ENCODE measurements at places on chromosomes 7 and 10. TPM values are rescaled to one million over a fixed set of nuclear protein-coding genes. Genes with fewer than 3 reads are reported as not detected.

GRCh38 chr10:47366731-47367460, 17.2 kb downstream of the ZNF488 start:
- H3K4me3 ChIP-seq: no peak overlapping the region
- no peaks in the 10 kb centered on the region for H3K27me3 ChIP-seq
- H3K36me3 ChIP-seq: peaks cover 2% of the 10 kb centered on the region
- no peak overlapping the region for H3K27ac ChIP-seq
- DNase-seq: no peak

GRCh38 chr7:25849500-25850184, 302.4 kb upstream of the NFE2L3 start:
- H3K36me3 ChIP-seq: no peaks in the 10 kb centered on the region
- no peak overlapping the region for H3K4me3 ChIP-seq
- H3K4me1 ChIP-seq: peaks cover 61% of the 10 kb centered on the region
- peak overlapping the region; percentile 94 for H3K27ac ChIP-seq

DNA sequence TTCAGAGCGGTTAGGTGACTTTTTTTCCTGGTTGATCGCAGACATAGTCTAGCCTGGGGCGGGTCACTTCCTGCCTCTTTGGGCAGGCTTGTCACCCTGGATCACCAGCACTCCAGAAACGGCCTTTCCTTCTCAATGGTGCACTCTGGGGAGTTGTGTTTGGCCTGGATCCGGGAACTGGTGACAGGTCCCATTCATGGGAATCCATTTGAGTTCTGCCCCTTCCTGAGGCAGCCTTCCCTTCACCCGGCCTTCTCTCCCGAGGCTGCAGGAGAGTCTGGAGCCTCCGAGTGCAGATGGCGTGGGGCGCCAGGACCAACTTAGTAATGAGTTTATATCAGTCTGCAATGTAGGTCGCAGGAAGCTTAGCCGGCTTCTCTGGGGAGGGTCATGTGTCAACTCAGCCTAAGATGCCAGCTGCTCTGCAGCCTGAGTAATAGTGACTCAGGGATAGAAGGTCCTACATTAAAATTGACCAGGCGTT, 54.2 kb downstream of the TACR2 start:
- peak overlapping the region; percentile 56 for H3K27ac ChIP-seq
- H3K36me3 ChIP-seq: peaks cover 24% of the 10 kb centered on the region
- no peaks in the 10 kb centered on the region for H3K27me3 ChIP-seq

- H3K27ac ChIP-seq: no peak overlapping the region
- H3K4me1 ChIP-seq: no peaks in the 10 kb centered on the region
- H3K27me3 ChIP-seq: no peaks in the 10 kb centered on the region
- H3K4me3 ChIP-seq: no peak overlapping the region
- no peak for DNase-seq
- no peaks in the 10 kb centered on the region for H3K36me3 ChIP-seq
Measured at GRCh38 chr7:95794917-95795515, 22.7 kb downstream of the DYNC1I1 start.

DNA sequence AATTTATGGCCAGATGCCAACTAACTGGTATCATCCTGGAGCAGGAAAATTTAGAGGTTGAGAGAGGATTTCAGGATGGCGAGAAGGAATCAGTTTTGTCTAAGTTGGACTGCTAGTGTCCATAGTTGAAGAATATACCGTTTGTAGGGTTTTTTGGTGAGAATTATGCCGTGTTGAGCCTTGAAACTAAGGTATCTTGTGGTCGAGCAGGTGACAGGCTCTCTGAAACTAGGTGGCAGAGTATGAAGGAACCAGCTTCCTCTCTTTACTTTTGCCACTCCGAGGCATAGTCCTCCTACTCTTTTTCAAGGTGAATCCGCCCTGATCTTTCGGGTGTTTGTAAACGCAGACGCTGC, 9.7 kb downstream of the MDFIC start:
- H3K4me3 ChIP-seq: no peak overlapping the region
- H3K4me1 ChIP-seq: peaks cover 6% of the 10 kb centered on the region
- H3K27ac ChIP-seq: no peak overlapping the region
- no peak for DNase-seq
- no peaks in the 10 kb centered on the region for H3K27me3 ChIP-seq
- no peaks in the 10 kb centered on the region for H3K36me3 ChIP-seq

- no peak overlapping the region for H3K4me3 ChIP-seq
- no peaks in the 10 kb centered on the region for H3K36me3 ChIP-seq
- H3K27ac ChIP-seq: no peak overlapping the region
- peaks cover 2% of the 10 kb centered on the region for H3K27me3 ChIP-seq
Measured at GRCh38 chr10:27695706-27696105, 49.9 kb downstream of the MKX start.

GRCh38 chr10:107434854-107435253, 270.3 kb upstream of the SORCS1 start:
- no peaks in the 10 kb centered on the region for H3K4me1 ChIP-seq
- H3K27ac ChIP-seq: no peak overlapping the region
- no peak for DNase-seq
- H3K27me3 ChIP-seq: no peaks in the 10 kb centered on the region
- H3K4me3 ChIP-seq: no peak overlapping the region

DNA sequence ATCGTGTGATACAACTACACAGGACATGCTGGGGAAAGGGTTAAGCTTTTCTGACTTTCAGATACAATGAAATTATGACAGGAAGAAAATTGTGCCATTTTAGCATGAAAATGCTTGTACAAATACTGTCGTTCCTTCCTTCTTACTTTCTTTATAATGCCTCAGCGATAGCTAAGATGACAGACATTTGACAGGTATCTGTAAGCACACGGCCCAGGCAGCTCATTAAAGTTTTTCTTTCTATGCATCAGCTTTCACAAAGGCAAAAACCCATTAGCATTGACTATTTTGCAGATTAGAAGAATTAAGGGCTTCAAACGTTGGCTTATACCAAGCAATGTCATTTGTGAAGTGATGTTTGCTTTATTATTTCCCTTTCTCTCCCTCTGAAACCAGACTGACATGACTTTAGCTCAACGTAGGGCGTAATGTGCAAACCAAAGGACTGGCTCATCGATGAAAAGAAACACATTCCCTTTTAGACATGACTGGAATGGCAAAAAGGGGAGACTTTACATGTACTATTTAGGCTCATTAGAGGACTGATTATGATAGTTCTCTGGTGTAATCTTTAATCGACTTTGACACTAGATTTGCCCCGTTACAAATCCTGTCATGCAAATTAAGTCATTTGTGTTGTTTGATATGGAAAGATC, 258.4 kb upstream of the SP8 start:
- H3K36me3 ChIP-seq: no peaks in the 10 kb centered on the region
- no peak overlapping the region for H3K4me3 ChIP-seq
- H3K27ac ChIP-seq: no peak overlapping the region
- H3K4me1 ChIP-seq: no peaks in the 10 kb centered on the region
- H3K27me3 ChIP-seq: no peaks in the 10 kb centered on the region

DNA sequence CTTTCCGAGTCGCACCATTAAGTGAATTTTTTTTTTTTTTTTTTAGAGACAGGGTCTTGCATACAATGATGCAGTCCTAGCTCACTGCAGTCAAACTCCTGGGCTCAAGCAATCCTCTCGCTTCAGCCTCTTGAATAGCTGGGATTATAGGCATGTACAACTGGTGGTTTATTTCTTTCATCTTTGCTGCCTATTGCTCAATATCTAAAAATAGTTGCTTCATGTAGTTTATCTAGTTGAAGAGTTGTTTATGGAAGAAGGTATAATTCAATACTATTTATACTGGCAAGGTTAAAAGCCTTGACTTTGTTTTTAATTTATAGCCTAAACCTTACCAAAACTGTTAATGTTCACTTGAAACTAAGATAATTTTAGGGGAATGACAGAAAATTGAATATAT, 66.9 kb downstream of the SEMA3D start:
- no peaks in the 10 kb centered on the region for H3K4me1 ChIP-seq
- no peaks in the 10 kb centered on the region for H3K36me3 ChIP-seq
- no peak overlapping the region for H3K4me3 ChIP-seq

- no peak overlapping the region for H3K4me3 ChIP-seq
- H3K36me3 ChIP-seq: peaks cover 10% of the 10 kb centered on the region
- H3K4me1 ChIP-seq: peaks cover 63% of the 10 kb centered on the region
- DNase-seq: peak; percentile 63
- H3K27me3 ChIP-seq: no peaks in the 10 kb centered on the region
Measured at GRCh38 chr10:103852189-103852711, 3.1 kb downstream of the SH3PXD2A start.

- no peaks in the 10 kb centered on the region for H3K4me1 ChIP-seq
- no peaks in the 10 kb centered on the region for H3K36me3 ChIP-seq
- no peaks in the 10 kb centered on the region for H3K27me3 ChIP-seq
- DNase-seq: peak; percentile 4
Measured at GRCh38 chr10:130820880-130821482, 490.5 kb downstream of the TCERG1L start.

DNA sequence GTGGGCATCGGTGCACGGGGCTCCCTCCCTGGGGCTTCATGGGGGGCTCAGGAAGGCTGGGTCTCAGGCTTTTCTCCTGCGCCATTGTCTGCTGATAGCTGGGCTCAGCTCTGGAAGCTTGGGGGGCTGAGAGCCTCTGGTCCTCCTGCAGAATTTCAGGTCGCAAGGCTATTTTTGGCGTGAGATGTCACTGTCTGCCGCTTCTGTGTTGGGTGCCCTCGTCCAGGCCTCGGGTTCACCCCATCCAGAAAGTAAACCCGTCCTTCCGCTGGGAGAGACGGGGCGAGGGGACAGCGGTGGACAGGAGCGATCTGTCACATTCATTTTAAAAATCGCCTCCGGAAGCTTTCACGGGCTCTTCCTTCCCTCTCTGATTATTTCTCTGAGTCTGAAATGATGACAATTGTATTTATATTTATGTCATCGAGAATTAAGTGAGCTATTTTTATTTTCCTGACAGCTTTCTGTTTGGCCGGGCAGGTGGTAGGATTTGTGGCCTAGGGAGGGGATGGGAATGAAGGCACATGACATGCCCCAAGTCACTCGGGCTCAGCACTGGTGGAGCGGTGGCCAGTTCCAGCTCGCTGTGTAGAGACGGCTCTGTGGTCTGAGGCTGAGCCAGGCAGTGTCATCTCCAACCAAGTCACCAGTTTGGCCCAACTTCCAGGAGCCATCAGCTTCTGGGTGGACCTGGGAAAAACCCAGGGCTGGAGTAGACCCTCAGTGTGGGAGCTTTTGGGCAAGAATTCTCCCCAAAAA, 40.7 kb upstream of the AP5Z1 start:
- H3K4me1 ChIP-seq: peaks cover 42% of the 10 kb centered on the region
- peaks cover 16% of the 10 kb centered on the region for H3K36me3 ChIP-seq
- no peaks in the 10 kb centered on the region for H3K27me3 ChIP-seq

- peaks cover 30% of the 10 kb centered on the region for H3K27me3 ChIP-seq
- no peak overlapping the region for H3K27ac ChIP-seq
- DNase-seq: no peak
Measured at GRCh38 chr10:133100706-133101415, 13.1 kb downstream of the ADGRA1 start.

DNA sequence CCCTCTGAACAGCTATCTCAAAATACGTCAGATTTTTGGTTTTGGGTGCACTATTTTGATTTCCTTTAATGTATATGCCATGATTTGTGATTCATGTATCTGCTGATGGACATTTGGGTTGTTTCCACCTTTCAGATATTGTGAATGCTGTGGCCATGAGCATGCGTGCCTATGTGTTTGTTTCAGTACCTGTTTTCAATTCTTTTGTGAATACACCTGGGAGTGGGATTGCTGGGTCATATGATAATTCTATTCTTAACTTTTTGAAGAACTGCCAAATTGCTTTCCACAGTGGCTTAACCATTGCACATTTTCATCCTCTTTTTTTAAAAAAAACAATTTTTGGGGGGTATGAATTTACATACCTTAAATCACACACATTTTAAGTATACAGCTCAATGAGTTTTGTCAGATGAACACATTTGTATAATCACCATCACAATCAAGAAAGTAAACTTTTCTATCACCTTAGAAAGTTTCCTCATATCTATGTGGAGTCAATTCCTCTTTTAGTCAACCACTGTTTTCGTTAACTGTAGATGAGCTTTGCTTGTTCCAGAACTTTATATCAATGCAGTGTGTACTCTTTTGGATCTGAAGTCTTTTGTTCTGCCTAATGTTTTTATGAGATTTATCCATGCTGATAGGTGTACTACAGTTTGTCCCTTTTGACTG, 36.9 kb downstream of the CYP26A1 start:
- no peaks in the 10 kb centered on the region for H3K4me1 ChIP-seq
- no peak overlapping the region for H3K4me3 ChIP-seq
- H3K36me3 ChIP-seq: no peaks in the 10 kb centered on the region
- DNase-seq: no peak
- H3K27ac ChIP-seq: no peak overlapping the region

- H3K27ac ChIP-seq: no peak overlapping the region
- H3K4me1 ChIP-seq: peaks cover 19% of the 10 kb centered on the region
- peaks cover 16% of the 10 kb centered on the region for H3K27me3 ChIP-seq
- H3K36me3 ChIP-seq: no peaks in the 10 kb centered on the region
- no peak for DNase-seq
Measured at GRCh38 chr7:51311166-51311565, 5.4 kb downstream of the COBL start.

GRCh38 chr7:28480595-28480994, 68.3 kb downstream of the CREB5 start:
- no peak overlapping the region for H3K4me3 ChIP-seq
- DNase-seq: no peak
- H3K27me3 ChIP-seq: no peaks in the 10 kb centered on the region

DNA sequence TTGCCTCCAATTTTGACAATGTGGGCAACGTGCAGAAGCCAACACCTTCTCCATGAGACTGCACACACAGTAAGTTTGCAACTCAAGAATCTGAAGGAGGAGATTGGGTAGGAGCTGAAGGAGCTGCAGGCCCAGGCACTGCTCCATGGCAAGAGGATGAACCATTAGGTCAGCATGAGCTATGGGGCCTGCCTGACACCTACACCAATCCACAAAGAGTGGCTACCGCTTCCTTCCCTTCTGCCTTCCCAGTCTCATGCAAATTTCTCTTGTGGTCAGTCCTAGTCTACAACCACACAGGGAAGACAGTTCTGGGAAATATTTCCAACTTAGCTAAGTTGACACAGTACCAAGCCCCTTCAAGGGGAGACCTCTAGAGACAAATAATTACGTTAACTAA, 142.0 kb upstream of the ADO start:
- H3K4me3 ChIP-seq: no peak overlapping the region
- H3K27me3 ChIP-seq: peaks cover 2% of the 10 kb centered on the region
- no peaks in the 10 kb centered on the region for H3K36me3 ChIP-seq
- H3K4me1 ChIP-seq: no peaks in the 10 kb centered on the region
- DNase-seq: no peak

DNA sequence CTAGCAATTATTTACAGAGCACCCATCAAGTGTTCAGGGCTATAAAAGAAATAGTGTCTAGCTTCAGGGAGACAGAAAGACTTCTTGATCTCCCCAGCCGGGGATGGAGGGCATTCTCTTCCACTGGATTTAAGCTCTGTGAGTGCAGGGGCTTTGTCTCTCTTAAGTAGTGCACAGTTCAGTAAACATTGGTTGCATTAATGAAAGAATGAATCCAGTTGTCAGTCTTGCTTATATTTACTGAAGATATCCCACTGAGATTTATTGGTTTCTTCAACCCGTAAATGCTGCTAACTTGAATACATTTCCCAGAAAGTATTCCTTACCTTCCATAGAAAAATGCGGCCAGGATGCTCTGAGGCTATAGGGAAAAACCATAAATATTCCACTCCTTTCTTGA, 41.9 kb downstream of the AUTS2 start:
- H3K4me1 ChIP-seq: peaks cover 5% of the 10 kb centered on the region
- H3K4me3 ChIP-seq: no peak overlapping the region
- H3K36me3 ChIP-seq: no peaks in the 10 kb centered on the region
- DNase-seq: no peak
- no peaks in the 10 kb centered on the region for H3K27me3 ChIP-seq

GRCh38 chr7:71558806-71559613, 427.1 kb downstream of the GALNT17 start:
- H3K4me1 ChIP-seq: peaks cover 8% of the 10 kb centered on the region
- no peaks in the 10 kb centered on the region for H3K36me3 ChIP-seq
- no peaks in the 10 kb centered on the region for H3K27me3 ChIP-seq
- peak overlapping the region; percentile 47 for H3K27ac ChIP-seq

LIMK1 gene
- 9.6 TPM for total RNA-seq

TYSND1 gene
- 4.6 TPM for total RNA-seq

CPXM2 gene
- total RNA-seq: 3.9 TPM

NKX1-2 gene
- total RNA-seq: not detected

GBX1 gene
- total RNA-seq: 0.44 TPM

GJC3 gene
- total RNA-seq: 0.53 TPM

SH2D4B gene
- total RNA-seq: 0.04 TPM
